Activated T-helper 2 cell treated with anti-CD3 and anti-CD28 coated beads, Interferon-gamma antibody, Interleukin-2, Interleukin-4, amounts not matched to agents 10 μg/mL and 5 μg/mL and 100 μg/mL, durations not matched to agents 14 hours and 24 hours and 36 hours (primary cell): ENCODE measurements at places on chromosomes 12 and 14. TPM values are rescaled to one million over a fixed set of nuclear protein-coding genes. Genes with fewer than 3 reads are reported as not detected.

DNA sequence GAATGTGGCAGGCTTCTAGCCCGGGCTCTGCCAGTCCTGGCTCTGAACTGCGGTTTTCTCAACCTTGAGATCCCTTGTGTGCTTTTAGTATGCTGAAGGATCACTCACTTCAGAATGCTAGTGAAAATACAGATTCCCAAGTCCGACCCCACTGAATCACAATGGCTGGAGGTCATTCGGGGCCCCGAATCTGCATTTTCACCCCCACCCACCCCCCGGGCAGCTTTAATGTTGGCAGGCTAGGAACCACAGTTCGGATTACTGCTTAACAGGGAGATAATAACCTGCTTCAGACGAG lies 573 bp upstream of the SUSD6 start:
- H3K36me3 ChIP-seq: peaks cover 15% of the 10 kb centered on the region
- DNase-seq: no peak
- H3K27me3 ChIP-seq: no peaks in the 10 kb centered on the region
- peak overlapping the region; percentile 94 for H3K4me3 ChIP-seq
- peaks cover 46% of the 10 kb centered on the region for H3K4me1 ChIP-seq

DNA sequence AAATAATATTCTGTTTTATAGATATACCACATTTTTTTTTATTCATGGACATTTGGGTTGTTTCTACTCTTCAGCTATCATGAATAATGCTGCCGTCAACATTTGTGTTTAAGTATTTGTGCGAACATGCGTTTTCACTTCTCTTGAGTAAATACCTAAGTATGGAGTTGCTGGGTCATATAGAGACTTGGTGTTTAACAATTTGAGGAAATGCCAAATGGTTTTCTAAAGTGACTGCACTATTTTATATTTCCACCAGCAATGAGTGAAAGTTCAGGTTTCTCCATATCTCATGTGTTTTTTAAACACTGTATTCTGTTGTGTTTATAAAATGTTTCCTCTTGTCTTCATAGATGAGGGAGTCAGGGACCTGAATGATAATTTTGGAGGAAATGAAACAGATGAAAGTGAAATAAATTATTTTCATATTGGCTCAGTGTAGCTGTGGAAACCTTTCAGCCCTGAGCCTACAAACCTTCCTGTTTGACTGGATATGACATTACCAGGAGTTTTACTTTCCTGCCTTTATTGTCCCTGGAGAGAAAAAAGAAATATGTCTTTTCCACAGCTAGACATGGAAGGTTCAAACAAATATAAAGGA lies 26.3 kb downstream of the DAAM1 start:
- H3K4me3 ChIP-seq: no peak overlapping the region
- no peaks in the 10 kb centered on the region for H3K27me3 ChIP-seq
- no peak for DNase-seq

Gene KRT6A
- total RNA-seq: not detected in 2 replicates

Gene ZBTB42
- 5.2 and 5.4 TPM in 2 replicates for total RNA-seq

GRCh38 chr14:22848351-22849164 lies 12.2 kb downstream of the MMP14 start:
- no peak overlapping the region for H3K4me3 ChIP-seq
- no peaks in the 10 kb centered on the region for H3K36me3 ChIP-seq
- peaks cover 8% of the 10 kb centered on the region for H3K27me3 ChIP-seq
- H3K27ac ChIP-seq: no peak overlapping the region
- peaks cover 12% of the 10 kb centered on the region for H3K4me1 ChIP-seq
- DNase-seq: no peak

Gene TROAP
- total RNA-seq: 58.3 and 59.3 TPM in 2 replicates

Gene HAL
- 0.30 and 0.57 TPM in 2 replicates for total RNA-seq

Gene IL31
- 54.3 and 55.9 TPM in 2 replicates for total RNA-seq

DNA sequence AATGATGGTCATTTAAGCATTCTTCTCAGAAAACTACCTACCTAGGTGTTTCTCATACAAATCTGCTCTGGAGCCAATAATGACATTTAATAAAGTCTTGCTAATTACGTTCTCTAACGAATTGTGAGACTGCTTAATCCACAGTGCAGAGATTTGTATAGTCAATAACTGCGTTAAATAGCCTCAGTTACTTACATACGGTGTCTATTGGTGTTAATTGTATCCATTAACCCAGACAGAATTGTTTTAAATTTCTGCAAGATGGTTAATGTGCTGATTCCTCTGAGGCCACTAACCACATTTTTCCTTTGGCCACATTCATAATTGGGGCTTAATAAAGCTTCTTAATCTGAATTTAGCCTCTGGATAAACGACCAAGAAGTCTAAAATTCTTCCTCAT lies 171.7 kb downstream of the SLC41A2 start:
- H3K27me3 ChIP-seq: peaks cover 10% of the 10 kb centered on the region
- peaks cover 2% of the 10 kb centered on the region for H3K4me1 ChIP-seq
- H3K4me3 ChIP-seq: no peak overlapping the region
- no peak overlapping the region for H3K27ac ChIP-seq
- no peaks in the 10 kb centered on the region for H3K36me3 ChIP-seq

Gene ERH
- total RNA-seq: 390 and 410 TPM in 2 replicates

Gene GUCY2C
- total RNA-seq: not detected in 2 replicates

DNA sequence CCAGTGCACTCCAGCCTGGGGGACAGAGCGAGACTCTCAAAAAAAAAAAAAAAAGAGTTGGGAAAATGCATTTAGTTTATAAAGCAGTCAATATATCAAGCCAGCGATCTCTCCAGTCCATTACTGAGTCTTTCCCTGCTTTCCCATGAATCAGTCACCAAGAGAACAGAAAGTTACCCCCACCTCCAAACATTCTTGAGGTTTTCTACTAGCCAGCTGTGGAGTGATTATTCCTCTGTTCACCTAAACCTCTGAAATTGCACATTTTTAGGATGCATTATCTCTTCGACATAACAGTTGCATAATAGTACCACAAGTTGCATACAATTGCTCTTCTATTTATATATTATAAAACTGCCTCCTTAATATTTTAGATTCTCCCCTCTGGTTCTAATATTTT lies 134.8 kb upstream of the DIO3 start:
- no peaks in the 10 kb centered on the region for H3K4me1 ChIP-seq
- no peak overlapping the region for H3K27ac ChIP-seq
- peaks cover 34% of the 10 kb centered on the region for H3K27me3 ChIP-seq
- no peak overlapping the region for H3K4me3 ChIP-seq

- peak overlapping the region; percentile 81 for H3K4me3 ChIP-seq
- no peaks in the 10 kb centered on the region for H3K36me3 ChIP-seq
- H3K27me3 ChIP-seq: peaks cover 81% of the 10 kb centered on the region
- H3K4me1 ChIP-seq: peaks cover 27% of the 10 kb centered on the region
Observed at GRCh38 chr14:53953002-53953827, 3.4 kb downstream of the BMP4 start.

DNA sequence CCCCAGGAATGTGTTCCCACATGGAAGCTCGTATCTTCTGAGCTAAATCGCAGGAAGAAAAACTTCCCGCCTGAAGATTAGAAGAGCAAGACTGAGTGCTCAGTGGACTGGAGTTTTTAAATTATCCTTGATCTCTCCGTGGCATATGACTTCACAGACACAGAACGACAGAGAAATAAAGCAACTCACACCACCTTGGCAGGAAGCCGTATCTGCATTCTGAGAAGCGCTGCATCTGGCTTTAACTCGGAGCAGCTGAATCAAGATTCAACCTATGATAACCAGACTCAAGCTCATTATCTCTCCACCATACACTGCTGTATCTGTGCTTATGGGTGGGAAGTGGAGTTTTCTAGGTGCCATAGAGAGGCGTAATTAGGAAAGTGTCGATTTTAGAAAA lies 1482.7 kb downstream of the AACS start:
- H3K36me3 ChIP-seq: no peaks in the 10 kb centered on the region
- no peak overlapping the region for H3K4me3 ChIP-seq
- no peak overlapping the region for H3K27ac ChIP-seq
- no peaks in the 10 kb centered on the region for H3K27me3 ChIP-seq
- H3K4me1 ChIP-seq: no peaks in the 10 kb centered on the region

Gene LRRC9
- total RNA-seq: not detected in 2 replicates

DNA sequence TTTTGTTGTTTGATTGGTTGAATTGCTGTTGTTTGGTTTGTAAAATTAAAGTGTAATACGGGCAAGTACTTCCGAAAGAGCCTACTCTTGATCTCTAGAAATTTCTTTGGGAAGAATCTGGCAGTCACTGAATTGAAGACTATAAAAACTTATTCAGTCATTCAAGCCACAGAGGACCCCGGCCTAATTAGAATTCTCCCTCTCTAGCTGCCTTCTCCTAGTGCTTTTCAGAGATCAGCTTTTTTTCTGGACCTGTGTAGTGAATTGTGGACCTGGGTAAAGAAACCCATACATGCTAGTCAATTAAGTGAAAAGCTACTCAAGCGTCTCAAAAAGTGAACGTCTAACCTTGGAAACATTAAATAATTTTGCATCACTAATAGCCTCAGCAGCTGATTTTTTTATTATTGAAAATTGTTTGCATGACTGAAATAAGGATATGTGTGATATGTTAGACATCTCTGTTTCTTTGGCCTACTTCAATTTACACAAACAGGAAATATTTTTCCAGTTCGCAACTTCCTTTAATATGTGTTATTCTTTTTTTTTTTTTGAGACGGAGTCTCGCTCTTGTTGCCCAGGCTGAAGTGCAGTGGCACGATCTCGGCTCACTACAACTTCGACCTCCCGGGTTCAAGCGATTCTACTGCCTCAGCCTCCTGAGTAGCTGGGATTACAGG lies 27.2 kb downstream of the EFCAB11 start:
- H3K27me3 ChIP-seq: no peaks in the 10 kb centered on the region
- H3K4me1 ChIP-seq: no peaks in the 10 kb centered on the region
- H3K27ac ChIP-seq: no peak overlapping the region
- no peak for DNase-seq

DNA sequence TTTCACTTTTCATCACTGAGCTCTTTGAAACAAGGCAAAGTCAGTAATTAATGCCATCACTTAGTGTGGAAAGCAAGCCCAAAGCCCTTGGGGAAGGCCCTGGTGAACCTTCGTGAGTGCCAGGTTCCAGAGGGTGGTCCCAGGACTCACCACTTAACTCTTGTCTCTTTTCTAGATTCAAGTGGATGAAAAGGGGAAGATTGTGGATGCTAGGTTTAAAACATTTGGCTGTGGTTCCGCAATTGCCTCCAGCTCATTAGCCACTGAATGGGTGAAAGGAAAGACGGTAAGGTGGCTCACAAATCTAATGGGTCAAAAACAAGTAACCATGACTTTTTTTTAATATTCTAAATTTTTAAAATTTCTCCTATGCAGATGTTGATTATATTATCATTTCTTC lies 2.8 kb downstream of the ISCU start:
- H3K27me3 ChIP-seq: no peaks in the 10 kb centered on the region
- no peak overlapping the region for H3K4me3 ChIP-seq
- H3K36me3 ChIP-seq: peaks cover 67% of the 10 kb centered on the region
- no peak overlapping the region for H3K27ac ChIP-seq
